D341Med (cell line): ENCODE measurements at places on chromosomes 7 and 10.

DNA sequence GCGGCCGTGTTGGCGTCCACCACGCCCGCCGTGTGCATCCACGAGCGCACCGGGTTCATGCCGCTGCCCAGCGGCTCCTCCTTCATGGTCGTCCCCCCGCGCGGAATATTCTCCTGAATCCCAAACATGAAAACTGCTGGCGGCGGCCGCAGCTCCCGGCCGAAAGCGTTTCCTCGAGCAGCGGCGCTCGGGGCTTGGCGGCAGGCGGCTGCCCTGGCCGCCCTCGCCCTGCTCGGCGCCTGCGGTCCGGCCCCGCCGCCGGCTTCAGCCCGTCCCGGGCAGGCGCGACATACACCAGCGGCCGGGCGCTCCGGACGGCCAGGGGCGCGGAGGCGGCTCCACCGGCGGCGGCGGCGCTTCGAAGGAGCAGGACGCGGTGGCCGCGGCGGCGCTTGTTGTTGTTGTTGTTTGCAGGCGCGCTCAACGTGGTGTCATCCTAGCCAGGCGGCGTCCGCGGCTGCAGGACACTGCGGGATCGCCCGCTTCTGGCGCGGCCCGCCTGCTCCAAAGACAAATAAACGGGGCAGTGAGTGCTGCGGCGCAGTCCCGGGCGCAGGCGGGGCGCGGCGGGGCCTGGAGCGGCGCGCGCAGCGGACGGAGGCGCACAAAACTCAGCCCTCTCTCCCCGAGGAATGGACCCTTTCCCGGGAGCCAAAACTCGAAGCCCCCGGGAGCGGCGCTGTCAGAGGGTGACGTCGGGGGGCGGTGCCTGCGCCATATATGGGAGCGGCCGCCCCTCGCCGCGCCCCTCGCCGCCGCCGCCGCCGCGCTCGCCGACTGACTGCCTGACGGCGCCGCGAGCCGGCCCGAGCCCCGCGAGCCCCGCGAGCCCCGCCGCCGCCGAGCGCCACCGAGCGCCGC, at the start of gene EBF3:
EBF3 (minus strand) TSS at position 634 of the 861 bp plus-strand sequence; CDS start at position 128, 506 bp downstream.
- peak; percentile 85 for DNase-seq

- no peak for DNase-seq
Measured at GRCh38 chr10:78813526-78813925, 255.2 kb upstream of the ZMIZ1 start.

DNA sequence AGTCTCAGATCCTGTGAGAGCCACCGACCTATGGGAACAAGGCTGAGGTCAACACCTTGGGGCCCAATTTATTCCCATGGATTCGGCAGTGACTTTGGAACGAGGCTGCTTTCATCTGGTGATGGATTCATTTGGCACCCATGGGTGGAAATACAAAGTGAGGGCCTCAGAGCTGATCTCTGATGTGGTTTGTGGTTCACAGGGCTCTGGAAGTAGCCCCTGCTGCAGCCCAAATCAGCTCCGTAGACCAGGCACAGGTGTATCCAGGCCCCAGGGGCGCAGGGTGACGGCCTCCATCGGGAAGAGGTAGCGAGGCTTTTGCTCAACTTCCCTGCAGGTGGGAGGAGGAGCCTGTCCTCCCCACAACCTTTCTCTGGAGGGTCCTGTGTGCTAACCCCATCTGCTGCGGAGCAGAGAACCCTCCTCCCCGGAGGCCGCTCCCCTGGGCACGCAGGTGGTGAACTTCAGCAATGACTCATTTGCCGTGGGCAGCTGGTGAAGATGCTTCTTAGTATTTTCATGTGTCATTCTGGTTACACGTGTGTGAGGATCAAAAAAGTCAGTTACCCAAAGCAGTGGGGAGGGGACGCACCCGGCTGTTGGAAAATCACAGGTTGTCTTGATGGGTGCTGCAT, 7.5 kb upstream of the JAKMIP3 start:
- no peak for DNase-seq

- DNase-seq: no peak
Measured at GRCh38 chr7:120344276-120344675, 71.3 kb downstream of the KCND2 start.

DNA sequence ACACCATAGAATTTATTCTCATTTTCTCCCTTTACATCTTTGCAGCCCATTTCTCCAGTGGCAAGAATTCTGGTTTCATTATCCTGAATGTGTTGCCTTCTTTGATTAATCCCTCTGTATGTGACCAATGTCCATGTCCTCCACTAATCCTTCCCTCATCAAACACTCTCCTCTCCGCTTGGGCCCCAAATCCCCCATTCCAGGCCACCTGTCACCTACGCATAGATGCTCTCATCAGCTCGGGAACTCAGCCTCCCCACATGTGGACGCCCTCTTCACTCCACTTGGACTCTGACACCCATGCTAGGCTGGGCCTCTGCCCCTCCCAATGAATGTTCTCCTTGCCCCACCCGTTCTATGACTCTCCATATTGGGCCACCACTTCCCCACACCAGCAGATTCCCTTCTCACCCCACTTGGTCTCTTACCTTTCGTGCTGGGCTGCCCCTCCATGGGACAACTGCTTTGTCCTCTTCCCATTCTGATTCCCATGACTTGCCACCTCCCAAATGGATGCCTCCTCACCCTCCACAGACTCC, 18.7 kb upstream of the RBM20 start:
- no peak for DNase-seq

- DNase-seq: peak; percentile 58
Measured at GRCh38 chr7:83947260-83947659, 247.3 kb downstream of the SEMA3A start.

DNA sequence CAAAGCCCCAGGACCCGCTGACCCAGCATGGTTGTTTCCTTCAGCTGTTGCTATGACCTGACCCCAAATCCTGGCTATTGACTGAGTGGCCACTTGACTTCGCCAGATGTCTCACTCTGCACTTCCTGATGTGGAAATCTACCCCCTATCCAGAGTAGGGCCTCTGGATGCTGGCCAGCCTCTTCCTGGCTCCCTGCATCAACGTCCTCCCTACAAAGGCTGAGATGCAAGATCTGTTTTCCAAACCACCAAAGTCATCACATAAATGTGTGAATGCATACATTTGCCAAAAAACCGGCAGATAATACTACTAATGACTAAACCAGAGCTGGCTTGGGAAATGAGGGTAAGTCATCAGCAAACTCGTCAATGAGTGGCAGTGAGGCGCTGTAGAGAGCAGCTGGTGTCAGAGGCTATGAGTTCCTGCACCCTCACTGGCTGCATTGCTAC, 70.4 kb downstream of the PYROXD2 start:
- DNase-seq: no peak

DNA sequence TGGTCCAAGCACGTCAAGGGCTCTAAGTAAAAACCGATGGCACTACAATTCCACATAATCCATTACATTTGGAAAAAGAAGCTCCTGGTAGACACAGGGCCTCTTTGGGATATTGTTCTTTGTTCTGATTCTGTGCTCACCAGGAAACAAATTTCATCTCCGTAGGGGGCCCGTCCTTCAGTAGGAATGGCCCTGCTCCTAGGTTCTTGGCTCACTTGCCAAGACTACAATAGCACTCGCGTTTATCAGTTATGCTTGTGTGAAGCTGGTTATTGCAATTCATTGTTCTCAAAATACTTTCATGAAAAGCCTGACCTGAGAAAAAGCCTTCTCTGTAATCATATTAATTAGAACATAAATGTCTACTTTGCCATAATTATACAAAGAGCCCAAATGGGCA, 10.3 kb upstream of the ZC3HAV1L start:
- DNase-seq: no peak

DNA sequence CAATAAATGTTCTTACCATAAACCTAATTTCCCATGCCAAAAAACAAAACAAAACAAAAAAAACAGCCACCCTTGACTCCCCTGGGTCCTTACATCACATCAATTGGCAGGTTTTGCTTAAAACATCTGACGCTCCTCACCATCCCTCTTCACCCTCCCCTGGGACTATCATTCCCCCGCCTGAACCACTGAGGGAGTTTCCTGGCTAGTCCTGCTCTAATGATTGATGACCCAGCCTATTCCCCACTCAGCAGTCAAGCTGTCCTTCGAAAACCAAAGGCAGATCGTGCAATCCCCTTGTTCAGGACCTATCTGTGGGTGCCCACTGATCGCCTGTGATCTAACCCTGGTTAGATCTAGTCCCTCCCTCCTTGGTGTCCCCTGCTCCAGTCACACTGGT, 11.2 kb upstream of the FRMPD2 start:
- peak; percentile 41 for DNase-seq

- DNase-seq: no peak
Measured at GRCh38 chr10:124381011-124381611, 37.6 kb downstream of the OAT start.

DNA sequence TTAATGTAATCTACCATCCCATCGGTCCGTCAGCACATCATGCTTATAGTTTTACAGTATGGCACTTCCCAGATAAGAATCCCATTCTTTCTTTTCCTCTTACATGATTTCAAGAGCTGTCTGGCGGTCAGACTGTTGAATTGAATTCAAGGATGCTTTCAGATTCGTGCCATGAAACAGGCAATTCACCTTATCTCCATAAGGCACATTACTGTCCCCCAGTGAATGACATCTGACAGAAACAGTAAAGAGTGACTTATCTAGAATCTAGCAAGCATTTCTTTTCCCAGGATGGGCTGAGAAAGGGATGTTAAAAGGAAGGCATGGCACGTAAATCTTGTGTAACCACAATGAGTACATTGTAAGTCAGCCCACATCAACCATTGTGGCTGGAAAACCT, 61.1 kb upstream of the SEM1 start:
- DNase-seq: no peak

- no peak for DNase-seq
Measured at GRCh38 chr10:67401711-67402110, 294.3 kb downstream of the CTNNA3 start.

DNA sequence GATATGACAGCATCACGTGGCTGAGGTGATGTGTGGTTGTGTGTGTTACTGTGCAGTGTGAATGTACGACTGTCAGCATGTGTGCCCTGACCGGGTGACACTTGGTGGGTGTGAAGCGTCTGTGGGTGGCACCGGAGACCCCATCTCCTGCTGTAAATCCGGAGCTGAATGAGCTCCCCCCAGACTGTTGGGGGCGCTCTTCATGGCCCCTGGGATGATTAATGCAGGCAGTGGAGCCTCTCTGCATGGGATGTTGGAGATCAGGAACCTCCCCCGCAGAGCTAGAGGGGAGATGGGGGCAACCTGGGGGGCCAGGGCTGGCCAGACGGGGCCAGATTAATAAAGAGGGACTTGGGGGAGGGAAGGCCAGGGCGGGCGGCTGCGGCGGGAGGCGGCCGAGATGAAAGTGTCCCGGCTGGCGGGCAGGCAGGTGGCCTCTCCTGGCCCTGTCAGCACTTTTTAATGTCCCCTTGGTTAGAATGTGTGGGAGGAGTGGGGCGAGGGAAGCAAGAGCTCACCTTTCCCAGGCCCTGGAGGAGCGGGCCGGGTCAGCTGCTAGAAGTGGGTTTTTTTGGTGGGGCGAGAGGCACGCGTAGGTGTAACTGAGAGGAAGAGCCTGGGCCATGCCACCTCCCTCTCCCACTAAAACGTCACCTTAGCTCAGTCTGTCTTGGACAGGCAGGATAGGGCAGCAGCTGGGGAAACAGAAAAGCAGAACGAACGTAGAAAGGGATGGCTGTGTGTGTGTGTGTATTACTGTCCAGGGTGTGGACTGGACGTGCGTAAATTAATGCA, 34.1 kb downstream of the HIF1AN start:
- no peak for DNase-seq

DNA sequence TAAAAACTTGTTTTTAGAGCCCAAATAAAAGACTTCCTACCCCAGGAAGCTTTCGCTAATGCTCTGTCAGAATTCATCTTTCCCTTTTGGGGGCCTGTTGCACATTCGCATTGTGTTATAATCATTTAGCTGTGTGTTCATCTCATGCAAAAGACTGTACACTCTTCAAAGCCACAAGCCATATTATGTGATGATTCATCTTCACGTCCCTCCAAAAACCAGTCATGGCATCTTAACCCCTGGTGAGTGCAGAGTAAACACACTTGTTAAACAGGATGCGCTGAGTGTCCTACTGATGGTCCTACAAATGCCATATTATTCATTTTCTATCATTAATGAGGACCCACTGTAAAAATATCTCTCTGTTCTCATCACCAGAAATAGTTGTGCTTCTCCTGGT, 235.4 kb downstream of the KIAA1217 start:
- DNase-seq: no peak

DNA sequence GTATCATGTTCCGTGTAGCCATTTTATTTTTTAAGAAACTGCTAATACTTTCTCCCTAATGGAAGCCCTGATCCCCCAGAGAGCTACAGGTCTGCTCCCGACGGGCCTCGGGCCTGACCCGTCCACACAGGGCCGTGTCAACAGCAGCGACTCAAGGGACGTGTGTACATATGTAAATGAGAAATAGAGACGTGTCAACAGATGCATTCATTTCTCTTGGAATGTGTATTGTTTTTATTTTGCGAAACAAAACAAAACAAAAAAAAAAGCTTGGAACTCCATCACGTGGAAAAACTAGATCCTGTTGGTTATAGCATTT, 31.7 kb upstream of the PPIF start:
- no peak for DNase-seq

GRCh38 chr10:94403380-94404213, 1.3 kb downstream of the TBC1D12 start:
- DNase-seq: peak; percentile 52

- no peak for DNase-seq
Measured at GRCh38 chr7:23893942-23894891, 184.2 kb downstream of the STK31 start.

- no peak for DNase-seq
Measured at GRCh38 chr10:48737886-48738285, 53.2 kb downstream of the WDFY4 start.

DNA sequence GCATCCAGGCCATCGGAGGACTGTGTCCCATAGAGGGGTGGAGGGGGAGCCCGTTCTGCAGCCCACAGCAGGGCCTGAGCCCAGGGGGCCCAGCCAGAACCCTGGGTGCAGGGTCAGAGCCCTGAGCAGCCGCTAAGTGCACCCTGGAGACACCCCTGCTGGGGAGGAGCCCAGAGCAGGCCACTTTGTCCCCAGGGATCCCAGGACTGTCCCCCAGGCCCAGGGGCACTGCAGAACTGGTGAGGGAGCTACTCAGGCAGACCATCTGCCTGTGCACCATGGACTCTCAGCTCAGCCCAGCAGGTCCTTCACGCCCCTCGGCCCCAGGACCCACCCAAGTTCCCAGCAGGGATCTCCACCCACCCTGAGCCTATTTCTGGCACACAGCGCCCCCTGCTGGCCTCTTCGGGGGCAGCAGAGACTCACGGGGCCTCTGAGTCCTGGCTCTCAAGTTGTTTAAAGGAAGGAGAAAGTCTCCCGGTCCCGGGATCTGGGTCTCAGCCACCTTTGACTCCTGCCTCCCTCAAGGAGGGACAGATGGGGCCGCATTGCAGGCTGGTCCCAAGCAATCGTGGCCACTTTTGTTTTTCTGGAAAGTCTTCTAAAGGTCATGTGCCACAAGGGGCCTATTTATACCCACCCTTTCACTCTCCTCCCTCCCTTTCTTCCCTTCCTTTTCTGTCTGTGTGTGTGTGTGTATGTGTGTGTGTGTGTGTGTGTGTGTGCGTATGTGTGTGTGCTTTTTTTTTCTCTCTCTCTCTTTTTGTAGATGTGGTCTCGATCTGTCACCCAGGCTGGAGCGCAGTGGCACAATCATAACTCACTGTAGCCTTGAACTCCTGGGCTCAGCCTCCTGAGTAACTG, 90.3 kb downstream of the MYL10 start:
- DNase-seq: peak; percentile 84
